ENCODE measurements at places on chromosomes 4 and X.

DNA sequence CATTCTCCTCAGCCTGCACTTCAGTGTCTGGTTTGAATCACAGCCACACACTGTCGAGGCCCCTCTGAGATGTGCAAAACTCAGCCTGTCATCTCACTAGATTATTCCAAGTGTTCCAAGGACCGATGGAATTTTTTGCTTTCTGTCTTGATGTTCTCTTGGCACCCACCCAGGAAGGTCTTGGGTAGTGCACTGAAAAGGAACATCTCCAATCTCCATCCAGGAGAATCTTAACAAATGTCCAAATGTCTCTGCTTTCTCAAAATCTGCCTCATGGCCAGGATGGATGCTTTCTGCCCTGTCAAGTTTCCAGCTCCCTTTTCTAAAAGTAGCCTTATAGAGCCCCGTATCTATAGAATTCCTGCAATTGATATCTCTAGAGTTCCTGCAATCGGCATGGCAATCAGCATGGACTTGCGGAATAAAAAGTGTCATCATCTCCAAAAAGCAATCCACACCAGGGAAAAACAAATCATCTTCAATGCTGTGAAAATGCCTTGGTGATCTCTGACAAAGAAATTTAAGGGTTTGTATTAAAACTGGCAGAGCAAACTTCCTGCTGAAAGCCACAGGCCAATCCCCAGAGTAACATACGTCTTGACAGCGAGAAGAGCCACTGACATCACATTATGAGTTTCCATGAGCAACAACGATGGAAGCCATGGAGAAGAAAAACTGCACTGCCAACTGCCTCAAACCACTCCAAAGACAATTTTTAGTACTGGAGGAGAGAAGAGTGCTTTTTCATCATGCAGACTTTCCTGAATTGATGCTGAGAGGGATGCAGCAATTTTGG, 215.3 kb upstream of the FAM9B start:
- no peak for DNase-seq

- DNase-seq = no peak
Measured at GRCh38 chr4:165761963-165762362, 111.1 kb upstream of the TLL1 start.

DNA sequence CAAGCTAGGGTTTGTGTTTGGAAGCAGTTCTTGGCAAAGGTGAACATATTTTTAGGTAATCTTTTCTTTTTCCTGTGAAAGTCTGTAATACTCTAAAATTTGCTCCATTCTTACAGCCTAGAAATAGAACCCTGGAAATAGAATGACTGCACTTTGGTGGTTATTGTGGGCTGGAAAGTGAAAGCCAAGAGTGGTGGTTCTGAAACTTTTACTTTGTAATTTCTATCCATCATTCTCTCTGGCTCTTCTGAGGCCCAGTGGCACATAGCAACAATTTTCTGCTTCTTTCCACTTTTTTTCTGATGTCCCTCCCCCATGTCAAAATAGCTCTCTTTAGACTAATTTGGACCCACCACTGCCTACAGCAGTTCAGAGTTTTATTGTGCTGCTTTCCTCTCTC, 300.4 kb upstream of the RPS6KA3 start:
- no peak for DNase-seq

DNA sequence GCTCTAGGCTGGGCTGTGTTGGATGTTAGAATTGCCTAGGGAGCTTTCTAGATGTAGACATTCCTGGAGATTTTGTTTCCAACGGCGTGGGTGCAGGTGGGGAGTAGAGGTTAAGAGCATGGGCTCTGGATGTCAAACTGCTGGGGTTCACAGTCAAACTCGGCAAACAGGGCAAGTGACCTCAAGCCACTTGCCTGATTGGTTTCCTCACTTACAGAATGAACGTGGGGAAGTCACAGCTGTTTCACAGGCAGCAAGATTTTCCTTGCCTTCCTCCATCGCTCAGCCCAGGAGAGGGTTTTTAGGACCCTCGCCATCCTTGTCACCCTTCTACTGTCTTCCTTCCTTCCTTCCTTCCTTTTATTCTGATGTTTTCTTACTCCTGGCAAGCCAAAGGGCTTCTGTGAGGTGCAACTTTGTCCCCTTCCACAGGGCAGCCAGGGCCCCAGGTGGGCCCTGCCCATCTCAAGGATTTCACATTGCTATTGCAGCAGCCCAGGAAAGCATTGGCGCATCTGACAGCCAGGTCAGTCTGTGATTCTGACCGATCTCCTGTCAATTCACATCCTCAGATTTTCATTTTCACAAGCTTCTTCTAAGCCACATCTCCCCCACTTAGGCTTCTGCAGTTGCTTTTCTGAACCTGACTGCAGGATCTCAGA, 7.0 kb downstream of the RTL5 start:
- no peak for DNase-seq

- DNase-seq = no peak
Measured at GRCh38 chr4:1776521-1777161, 16.5 kb upstream of the FGFR3 start.

DNA sequence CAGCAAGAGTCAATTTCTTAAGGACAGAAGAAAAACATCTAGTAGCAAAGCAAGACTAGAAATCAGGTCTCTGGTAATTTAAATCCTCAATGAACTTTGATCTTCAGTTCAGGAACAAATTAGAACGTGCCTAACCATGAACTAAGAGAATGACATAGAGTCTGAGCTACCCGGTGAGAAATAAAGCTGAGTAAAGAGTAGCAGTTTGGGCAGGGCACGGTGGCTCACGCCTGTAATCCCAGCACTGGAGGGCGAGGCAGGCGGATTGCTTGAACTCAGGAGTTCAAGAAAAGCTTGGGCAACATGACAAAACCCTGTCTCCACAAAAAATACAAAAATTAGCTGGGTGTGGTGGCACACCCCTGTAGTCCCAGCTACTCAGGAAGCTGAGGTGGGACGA, 37.7 kb downstream of the ACE2 start:
- no peak for DNase-seq

DNA sequence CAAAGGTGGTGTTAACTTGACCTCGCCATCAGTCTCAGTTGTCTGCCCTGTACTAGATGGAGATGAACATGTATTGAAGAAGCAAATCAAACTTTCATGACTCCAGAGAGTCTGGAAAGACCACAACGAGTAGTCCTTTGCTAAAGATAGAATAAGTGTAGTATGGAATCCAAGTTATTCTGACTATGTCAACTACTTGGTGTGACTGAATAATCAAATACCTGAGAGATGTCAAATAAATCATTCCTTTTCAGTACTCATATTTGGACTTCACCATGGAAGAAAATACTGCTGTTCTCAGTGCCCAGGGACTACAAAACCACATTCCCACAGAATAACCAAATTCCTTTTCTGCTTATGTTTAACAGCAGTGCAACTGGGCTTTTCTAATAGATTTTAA, 161.2 kb upstream of the SPRY1 start:
- DNase-seq = no peak

DNA sequence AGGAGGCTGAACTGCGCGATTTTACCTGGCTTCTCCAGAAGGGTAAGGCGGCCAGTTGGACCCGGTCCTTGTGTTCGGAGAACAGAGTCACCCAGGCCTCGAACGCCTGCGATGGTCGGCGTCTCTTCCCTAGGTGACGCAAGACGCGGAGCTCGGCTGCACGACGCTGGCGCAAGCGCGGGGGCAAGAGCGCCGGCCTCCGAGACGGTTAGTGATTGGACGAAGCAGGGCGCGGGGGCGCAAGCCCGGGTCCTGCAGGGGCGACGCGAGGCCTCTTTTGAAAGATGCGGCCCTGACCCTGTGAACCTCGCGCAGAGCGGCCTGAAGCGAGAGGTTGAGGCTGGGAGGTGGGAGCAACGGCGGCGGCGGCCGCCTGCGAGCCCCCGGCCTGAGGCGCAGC, 428 bp downstream of the ADAD1 start:
- no peak for DNase-seq

GRCh38 chrX:100647095-100647494, 3.1 kb downstream of the SRPX2 start:
- no peak for DNase-seq

DNA sequence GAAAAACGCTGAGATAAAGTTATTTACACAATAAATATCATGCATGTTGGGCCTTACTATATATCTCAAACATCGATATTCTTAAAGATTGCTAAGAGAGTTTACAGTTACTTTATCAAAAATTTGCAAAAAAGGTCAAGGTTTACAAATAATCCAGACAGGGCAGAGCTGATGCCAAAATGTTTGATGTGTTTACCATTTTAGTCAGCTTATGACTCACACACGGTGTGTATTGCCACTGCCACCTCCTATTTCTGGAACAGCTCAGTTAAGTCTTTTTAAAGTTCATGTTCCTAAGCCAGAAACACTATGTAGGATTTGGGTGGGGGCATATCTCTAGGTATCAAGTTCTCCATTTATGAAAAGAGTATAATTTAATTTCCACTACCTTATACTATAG, 580.6 kb downstream of the INPP4B start:
- no peak for DNase-seq

DNA sequence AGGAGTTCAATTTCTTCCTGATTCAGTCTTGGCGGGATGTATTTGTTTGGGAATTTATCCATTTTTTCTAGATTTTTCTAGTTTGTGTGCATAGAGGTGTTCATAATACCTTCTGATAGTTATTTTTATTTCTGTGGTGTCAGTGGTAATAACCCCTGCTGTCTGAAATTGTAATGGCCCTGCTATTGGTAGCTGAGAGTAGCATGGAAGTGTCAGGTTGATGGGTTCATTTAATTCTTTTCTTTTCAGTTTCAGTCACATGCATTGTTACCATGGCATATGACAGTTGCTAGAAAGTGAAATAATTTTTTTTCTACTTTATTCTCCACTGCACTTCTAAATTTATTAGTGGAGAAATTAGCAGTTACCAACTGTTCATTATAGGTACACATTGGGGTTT, 20.7 kb downstream of the AR start:
- DNase-seq = no peak

DNA sequence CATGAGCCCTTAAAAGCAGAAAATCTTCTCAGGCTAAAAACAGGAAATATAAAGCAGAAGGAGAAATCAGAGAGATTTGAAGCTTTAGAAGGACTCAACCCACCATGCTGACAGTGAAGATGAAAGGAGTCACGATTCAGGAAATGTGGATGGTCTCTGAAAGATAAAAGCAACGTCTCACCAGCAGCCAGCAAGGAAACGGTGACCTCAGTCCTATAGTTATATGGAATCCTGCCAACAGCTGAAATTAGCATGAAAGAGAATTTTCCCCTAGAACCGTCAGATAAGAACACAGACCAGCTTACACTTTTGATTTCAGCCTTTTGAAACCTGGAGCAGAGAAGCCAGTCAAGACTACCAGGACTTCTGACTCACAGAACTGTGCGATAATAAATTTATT, 715.7 kb upstream of the HTR2C start:
- DNase-seq = no peak

DNA sequence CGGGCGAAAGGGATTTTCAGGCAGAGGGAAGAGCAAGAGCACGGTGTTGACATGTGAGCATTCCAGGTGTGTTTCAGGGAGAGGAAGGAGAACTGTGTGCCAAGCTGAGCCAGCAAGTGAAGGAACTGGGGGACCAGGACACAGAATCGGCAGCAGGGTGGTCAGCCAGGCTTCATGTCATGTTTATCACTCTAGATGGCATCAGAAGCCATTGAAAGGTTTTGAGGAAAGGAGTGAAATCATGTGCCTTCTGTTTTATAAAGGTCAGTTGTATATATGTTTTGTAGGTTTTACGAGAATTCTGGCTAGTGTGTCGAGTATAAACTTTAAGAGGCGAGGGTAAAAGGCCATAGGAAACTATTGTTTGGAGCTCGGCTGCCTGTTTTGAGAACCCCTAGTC, 682.3 kb downstream of the TRIML1 start:
- DNase-seq = no peak

- DNase-seq = no peak
Measured at GRCh38 chr4:56619160-56619559, 61.9 kb downstream of the HOPX start.

DNA sequence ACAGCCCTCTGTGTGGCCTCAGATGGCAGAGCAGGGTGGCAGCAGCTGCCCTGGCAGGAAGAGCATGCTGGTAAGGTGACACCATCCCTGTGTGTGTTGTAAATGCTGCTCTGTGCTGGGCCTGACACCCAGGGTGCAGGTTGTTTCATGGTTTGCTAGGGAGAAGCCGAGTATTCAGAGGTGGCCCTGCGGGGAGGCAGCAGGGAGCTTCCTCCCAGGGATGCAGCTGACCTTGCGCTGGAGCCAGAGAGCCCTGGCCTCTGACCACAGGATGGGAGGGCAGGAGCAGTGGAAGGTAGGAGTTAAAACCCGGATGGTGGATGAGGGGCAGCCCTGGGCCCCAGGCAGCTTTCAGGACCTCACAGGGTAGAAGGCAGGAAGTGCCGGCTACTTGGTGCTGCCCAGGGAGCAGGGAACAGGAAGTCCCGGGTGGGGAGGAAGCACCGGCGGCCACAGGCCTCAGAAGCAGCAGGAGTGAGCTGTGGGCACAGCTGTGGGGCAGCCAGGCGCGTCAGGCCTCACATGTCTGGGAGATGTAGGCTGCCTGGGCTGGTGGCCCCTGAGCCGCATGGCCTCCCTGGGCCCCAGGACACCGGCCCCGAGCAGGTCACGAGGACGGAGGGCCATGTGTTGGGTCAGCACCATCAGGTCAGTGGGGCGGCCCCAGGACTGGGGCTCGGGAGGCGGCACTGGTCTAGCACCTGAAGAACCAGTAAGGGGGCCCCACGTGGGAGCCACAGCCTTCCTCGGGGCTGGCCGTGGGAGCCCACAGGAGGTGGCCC, 19.1 kb downstream of the SH3BP2 start:
- no peak for DNase-seq

DNA sequence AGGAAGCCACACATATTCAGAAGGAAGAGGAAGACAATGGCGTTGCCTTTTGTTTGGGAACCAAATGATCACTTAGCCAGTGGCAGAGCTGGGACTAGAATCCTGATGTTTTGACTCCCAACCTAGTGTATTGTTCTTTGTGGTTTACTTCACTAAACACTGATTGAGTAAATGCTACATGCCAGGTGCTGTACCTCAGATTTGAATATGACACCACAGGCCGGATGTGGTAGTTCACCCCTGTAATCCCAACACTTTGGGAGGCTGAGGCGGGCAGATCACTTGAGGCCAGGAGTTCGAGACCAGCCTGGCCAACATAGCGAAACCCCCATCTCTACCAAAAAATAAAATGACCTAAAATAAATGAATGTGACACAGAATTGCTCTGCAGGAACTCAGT, 8.4 kb downstream of the NDUFA1 start:
- no peak for DNase-seq

DNA sequence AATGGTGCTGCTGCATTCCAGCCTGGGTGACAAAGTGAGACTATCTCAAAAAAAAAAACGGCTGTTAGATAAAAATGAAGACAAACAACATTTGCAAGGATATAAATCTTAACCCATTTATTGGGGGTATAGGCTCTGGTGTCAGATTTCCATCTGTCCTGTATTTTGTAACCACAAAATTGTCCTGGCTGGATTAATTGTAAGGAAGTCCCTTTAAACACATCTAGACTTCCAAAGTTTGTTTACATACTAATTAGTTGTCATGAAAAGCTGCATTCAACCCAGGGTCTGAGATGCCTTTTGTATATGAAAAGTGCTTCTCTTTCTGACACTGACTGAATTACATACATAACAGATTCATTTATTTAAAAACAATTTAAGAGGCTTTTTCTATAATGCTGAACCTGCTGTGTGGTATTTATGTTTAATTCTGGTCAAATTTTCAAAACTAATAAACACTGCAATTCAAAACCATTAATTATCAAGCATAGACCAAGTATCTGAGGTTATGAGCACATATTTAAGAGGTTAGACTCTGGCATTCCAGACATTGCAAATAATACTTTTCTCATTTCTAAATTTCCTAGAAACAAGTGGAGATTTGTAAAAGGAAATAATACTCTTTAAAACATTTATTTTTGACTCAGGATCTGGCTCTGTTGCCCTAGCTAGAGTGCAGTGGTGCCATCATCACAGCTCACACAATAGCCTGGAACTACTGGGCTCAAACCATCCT, 17.5 kb upstream of the UGDH start:
- no peak for DNase-seq
